ENCODE measurements at places on chromosomes 12 and 14.

DNA sequence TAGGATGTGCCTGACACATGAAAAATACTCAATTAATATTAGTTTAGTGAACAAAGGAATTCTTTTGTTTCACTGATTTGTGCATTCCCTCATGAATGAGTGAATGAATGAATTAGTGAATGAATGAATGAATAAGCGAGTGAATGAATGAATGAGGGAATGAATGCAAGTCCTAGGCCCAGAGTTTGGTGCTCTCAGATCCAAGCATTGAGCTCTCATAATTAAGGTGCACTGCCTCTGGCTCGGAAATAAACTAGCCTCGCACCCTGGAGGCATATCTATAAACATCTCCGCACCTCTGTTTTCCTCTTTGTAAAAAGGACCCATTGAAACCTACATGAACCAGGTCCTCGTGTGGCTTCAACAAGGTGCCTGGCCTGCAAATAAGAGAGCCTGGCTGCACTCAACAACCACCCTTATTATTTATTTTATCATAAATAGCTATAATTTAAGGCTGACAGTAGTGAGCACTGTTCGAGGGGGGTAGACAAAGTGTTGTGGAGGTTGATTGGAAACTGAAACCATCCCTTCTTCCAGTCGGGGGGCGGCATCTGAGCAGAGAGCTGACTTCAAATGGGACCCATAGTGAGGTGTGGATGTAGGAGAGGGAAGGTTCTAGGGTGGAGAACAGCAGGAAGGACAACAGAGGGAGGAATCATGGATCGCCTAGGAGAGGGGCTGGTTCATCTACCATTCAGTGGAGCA lies 316.8 kb downstream of the BCL11B start:
- no peak for DNase-seq

DNA sequence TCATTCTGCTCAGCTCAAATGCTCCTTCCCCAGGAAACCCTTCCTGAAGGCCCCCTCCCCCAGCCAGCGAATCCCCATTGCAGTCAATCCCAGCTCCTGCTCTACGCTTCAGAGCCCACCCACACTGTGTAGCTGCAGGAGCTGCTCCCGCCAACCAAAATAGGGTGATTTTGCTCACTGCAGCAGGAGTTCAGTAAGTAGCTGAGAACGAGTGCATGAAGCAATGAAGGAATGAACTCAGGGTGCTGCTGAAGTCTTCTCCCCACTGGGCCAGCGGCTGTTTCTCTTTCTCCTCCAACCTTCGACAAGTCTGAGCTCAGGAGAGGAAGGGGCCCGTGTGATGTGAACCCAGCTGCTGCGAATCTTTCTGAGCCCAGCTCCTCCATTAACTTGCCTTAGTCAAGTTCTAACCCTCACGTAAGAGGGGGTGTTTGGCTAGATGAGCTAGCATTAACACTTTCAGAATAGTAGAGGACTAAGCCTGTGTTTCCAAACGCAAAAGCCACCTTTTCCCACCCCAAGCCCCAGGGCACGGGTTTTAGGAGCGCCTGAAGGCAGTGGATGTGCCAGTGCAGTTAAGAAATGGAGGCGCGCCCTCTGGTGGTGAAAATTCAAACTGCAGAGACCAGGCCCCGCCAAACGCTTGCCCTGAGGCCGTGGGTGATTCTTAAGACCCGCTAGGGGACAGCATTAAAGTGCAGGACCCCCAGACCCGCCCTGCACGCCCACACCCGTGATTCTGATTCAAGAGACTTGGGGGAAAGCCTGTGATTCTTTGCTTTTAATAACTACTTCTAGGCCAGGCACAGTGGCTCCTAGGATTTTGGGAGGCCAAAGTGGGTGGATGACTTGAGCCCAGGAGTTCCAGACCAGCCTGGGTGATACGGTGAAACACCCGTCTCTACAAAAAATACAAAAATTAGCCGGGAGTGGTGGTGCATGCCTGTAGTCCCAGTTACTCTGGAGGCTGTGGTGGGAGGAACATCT lies 11.9 kb upstream of the SERPINA4 start:
- DNase-seq: peak; percentile 33

DNA sequence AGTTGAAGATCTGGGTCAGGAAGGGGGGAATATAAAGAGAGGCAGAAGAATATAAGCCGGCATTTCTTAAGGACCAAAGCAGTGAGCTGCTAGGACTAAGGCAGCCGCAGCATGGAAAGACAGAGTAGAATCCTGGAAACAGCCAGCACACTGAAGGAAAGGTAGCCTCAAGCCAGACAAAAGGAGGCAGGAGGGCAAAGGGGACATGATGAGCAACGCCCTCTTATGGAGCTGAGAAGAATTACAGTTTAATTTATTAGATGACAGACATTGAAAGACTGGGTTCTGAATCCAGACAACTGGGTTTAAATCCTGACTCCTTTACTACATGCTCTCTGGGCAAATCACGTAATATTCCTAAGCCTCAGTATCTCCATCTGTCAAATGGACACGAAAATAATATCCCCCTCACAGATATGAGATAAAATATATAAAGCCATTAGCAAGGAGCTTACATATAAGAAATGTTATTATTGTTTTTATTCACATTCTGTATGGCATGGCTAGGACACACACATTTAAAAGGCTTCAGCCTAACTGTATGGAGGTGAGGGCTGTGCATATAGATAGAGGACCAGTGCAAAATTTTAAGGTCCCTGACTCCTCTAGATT lies 8.1 kb upstream of the PCED1B start:
- DNase-seq: no peak

DNA sequence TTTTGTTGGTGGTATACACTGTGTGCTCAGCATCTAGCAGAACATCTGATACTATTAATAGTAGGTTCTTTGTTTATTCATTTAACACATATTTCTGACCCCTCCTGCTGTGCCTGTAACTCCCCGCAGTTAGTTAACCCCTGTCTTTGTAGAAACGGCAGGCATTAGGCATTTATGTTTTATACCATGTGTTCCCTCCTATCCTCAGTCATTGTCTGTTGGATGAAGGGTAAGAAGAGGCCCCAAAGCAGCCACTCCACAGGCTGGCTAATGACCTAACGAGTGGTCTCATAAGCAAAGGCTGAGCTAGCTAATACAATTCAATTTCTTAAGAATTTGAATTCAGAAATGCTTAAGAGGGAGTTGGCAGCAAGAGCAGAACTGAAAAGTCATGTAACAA lies 170.8 kb downstream of the TMX1 start:
- DNase-seq: no peak

DNA sequence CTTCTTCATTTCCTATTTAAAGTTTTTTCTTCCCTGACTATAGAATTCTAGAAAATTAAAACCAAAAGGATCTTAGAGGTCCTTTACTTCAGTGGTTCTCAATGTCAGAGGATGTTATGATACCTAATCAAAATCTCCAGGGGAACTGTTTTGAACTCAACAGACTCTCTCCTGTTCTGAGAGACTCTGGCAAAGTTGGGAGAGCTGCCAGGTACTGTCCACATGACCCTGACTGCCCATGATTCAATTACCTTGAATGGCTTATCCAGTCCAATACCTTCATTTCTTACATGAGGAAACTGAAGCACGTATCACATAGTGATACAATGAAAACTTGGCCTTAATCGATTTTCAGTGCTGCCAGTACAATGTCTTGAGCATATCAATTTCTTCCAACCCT lies 16.6 kb downstream of the ALKBH1 start:
- no peak for DNase-seq

DNA sequence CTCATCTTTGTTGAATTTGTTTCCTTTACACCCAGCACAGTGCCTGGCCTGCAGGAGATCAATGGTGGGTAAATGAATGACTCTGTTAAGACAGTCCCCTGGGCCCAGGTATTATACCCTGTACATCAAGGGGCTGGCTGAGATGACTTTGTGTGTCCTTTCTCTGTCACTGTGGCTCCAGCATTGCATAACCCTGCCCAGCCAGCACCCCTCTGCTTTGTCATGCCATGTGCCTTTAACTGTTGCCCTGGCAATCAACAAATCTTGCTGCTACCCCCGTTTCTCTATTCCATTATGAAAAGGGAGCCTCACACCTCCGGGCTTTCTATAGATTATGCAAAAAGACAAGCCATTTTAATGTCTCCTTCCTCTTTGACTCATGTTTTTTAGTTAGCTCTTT lies 7.6 kb upstream of the FLVCR2 start:
- DNase-seq: no peak

DNA sequence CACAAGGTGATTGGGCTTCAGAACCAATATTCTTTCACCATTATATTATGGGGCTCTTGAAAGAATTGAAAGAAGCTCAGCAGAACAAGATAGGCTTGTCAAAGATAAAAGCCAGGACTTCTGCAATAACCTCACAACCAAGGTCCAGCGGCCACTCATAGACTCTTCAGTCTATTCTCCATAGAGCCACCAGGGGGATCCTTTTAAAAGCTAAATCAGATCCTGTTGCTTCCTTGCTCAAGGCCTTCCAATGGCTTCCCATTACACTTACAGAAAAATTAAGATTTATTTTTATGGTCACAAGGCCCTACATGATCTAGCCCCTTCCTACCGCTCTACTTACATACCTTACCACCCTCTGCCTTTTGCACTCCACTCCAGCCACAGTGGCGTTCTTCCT lies 169.6 kb downstream of the C12orf42 start:
- DNase-seq: no peak

DNA sequence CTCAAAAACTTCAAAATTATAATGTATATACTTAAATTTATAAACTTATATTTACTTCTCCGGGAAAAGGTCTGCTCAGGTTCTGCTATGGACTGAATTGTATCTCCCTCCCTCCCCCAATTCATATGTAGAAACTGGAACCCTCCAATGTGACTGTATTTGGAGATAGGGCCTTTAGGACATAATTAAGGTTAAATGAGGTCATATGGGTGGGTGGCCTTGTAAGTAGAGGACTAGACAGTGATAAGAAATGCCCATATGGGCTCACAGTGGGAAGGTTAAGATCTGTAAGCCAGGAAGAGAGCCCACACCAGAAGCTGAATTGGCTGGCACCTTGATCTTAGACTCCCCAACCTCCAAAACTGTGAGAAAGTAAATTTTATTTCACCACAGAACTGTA lies 84.5 kb downstream of the TAOK3 start:
- DNase-seq: no peak

GRCh38 chr12:48023386-48023785 lies 19.1 kb upstream of the COL2A1 start:
- DNase-seq: no peak

GRCh38 chr14:74261288-74261687 lies 22.0 kb downstream of the VSX2 start:
- DNase-seq: no peak

- DNase-seq: peak; percentile 60
Observed at GRCh38 chr12:6828781-6829535, 751 bp downstream of the P3H3 start.

DNA sequence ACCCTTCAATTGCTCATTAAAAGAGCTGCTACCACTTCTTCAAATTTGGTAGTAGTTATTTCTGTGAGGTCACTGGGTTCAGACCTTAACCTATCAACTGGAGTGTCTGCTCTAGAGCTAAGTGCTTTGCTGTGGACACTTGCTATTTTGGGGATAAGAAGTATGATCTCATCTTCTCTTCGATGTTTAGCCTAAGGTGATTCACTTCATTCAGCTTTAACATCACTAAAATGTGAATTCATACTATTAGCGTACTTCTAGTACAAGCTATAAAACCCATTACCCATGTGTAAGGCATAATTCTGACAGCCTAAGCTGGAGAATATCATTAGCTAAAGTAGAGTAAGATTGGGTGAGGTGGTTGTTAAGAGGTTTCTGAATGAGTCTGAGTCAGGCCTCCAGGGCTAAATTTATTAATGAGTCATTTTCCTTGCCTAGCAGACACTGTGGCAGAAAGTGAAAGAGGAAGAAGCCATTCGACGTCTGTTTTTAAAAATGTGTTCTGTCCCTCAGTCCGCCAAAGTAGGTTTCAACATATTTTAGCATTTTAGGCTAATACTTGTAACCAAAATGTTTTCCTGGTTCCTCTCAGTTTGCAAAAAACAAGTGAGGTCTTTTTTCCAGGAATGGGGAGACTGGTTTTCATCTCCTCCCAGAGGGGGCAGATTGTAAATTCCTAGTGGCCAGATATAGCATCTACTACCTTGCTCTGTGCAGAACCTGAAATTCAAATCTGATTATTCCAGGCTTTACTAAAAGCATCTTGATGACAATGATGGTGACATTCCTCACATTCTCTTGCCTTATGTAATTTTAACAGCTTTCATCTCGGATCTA lies 103.6 kb downstream of the SSPN start:
- DNase-seq: peak; percentile 85

GRCh38 chr12:59828521-59828920 lies 232.7 kb downstream of the SLC16A7 start:
- DNase-seq: peak; percentile 43

- DNase-seq: no peak
Observed at GRCh38 chr14:22276913-22277816, 311.9 kb downstream of the DAD1 start.

- no peak for DNase-seq
Observed at GRCh38 chr14:101992708-101993107, 28.3 kb downstream of the DYNC1H1 start.

DNA sequence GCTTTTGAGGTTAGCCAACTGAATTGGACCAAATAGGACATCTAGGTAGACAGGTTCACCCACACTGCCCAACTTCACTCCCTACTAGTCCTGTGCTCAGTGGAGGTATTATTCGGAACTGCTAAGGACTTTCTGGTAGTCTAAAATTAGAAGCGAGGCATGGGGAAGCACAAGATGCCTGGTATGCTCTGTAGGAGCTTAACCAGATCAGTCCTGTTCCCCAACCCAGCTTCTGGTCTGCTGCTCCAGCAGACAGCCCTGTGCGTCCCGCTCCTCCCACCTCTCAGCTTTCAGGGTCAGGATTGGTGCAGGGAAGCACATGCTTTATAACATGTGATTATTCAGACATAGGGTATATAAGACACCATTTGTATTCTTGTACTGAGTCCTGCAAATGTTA lies 31.2 kb downstream of the PRB3 start:
- DNase-seq: no peak

DNA sequence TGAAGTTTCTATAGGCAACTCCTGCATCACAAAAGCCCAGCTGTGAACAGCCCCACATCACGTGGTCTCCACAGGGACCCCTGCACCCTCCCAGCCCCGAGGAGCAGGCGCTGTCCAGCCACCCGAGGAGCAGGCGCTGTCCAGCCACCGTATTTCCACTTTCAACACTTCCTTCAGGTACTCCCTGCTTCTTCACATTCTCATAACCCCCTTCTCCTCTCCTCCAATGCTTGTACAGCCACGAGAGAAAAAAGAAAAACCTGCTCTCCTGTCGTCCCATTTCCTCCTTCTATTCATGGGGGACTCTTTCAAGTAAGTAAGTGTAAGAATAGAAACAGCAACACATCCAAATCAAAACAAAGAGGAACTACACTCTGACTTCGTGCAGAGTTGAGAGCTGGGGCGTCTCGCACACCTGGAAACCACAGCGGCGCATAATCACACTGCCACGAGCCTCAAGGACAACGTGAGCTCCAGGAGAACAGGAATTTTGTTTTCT lies 11.9 kb downstream of the CDC42BPB start:
- DNase-seq: no peak

DNA sequence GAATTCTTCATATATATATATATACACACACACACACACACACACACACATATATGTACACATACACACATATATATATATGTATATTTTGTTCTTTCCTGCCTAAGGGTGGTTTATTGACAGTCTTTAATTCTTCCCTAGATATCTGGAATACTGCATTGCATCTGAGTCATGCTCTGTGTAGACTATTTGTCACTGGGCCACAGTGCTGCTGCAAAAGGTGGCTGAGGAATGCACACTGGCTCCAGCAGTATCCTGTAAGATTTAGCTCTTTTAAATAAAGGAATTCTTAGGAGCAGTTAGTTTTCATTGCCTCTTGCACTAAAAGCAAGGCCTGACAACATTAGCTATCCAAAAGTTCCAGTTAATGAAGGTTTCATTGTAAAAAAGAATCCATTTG lies 200.9 kb downstream of the APAF1 start:
- no peak for DNase-seq
